ENCODE measurements at places on chromosomes 2 and 18. TPM values are rescaled to one million over a fixed set of nuclear protein-coding genes. Genes with fewer than 3 reads are reported as not detected.
A peak's percentile ranks its signal among the peaks of the same experiment; 100 is the strongest.

Gene CAPN14
- total RNA-seq, result 0.21 TPM

Gene GKN2
- not detected for total RNA-seq

Gene PPP3R1
- 50.4 TPM for total RNA-seq

Gene SERPINB4
- total RNA-seq, result not detected

Gene FIGN
- total RNA-seq, result 27.8 TPM

Gene DYNC2LI1
- 8.8 TPM for total RNA-seq

DNA sequence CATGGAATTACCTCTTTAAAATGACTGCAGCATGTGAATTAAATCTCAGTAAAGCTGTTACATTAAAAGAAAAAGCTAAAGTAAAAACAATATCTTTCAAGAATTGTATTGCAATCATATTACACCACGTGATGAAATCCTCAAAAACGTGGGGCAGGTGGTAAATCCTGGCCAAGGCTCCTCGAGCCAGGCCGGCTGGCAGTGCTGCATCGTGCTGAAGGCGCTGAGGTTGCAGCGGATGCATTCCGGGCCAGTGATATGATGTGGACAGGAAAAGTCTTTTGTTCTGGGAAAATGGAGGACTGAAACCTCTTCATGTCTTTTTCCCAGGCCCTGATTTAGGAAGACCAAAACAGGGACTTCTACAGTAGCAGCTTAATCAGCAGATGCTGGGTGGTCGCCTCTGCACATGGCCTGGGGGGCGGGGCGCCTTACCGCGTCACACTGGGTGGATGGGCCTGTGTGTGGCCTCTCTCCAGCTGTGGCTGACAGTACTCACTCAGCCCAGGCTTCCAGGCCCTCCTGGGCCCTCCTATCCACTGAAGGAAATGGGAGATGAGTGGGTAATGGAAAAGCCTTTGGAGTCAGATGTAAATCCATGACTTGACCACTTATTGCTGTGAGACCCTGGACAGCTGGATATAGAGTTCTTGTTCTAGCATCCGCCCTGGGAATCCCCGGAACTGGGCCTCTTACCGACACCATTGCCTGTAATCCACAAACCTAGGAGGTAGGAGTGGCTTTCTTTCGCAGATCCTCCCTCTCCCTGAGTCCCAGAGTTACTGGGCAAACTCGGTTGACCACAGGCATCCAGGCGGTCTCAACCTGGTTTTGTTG is 45.1 kb downstream of the PROC start:
- no peaks in the 10 kb centered on the region for H3K4me1 ChIP-seq
- DNase-seq, result no peak
- no peak overlapping the region for H3K4me3 ChIP-seq
- no peaks in the 10 kb centered on the region for H3K27me3 ChIP-seq
- no peaks in the 10 kb centered on the region for H3K36me3 ChIP-seq

DNA sequence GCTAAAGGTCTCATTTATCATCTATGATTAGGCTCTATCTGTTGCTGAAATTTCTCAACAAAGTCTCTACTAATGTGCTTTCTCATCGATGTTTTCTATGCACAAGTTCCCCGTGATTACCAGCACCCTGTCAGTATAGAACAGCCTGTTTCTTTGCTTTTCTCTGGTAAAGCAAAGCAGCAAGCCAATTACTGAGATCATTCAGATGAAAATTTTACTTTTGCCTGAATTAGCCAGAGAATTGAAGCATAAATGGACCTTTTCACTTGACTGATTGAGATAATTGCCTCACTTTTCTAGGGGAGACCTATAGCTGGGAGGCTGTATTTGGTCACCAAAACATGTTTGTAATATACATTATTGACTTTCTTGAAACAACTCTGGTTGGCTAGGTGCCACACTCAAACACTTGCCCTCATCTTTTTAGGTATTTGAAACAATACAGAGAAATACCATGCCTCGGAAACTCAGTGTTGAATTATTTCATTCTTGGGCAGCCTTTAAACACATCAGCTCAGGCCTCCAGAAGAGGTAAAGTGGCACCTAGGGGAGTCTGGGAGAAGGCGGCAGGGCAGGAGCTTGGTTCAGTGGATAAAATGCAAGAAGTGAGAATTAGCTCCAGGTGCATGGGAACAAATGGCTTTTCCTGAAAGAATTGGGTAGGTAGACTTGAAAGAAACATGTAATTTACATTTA is 96.2 kb downstream of the GALNT3 start:
- no peak overlapping the region for H3K27ac ChIP-seq
- H3K36me3 ChIP-seq, result no peaks in the 10 kb centered on the region
- no peak for DNase-seq
- no peaks in the 10 kb centered on the region for H3K4me1 ChIP-seq

GRCh38 chr2:223010641-223011040 is 41.3 kb upstream of the KCNE4 start:
- no peaks in the 10 kb centered on the region for H3K27me3 ChIP-seq
- no peak overlapping the region for H3K4me3 ChIP-seq
- no peak for DNase-seq
- H3K36me3 ChIP-seq, result no peaks in the 10 kb centered on the region

DNA sequence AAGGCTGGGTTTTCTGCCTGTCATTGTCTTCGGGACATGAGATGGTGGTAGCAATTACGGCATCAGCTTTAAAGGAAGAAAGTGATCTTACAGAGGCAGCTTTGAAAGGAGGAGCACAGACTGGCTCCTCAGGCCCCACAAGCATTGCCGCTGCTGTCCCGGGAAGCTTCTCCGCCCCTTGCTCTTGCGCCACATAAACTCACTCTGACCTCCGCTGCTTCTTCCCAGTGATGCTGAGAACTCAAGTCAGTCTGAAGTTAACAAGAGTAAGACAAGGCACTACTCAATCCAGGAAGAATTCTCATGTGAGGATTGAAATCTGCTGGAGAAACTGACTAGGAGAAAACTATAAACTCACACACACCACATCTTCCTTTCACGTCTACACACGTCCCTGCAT is 112.4 kb upstream of the RIOK3 start:
- peaks cover 2% of the 10 kb centered on the region for H3K4me1 ChIP-seq
- H3K27ac ChIP-seq, result no peak overlapping the region
- H3K4me3 ChIP-seq, result no peak overlapping the region

DNA sequence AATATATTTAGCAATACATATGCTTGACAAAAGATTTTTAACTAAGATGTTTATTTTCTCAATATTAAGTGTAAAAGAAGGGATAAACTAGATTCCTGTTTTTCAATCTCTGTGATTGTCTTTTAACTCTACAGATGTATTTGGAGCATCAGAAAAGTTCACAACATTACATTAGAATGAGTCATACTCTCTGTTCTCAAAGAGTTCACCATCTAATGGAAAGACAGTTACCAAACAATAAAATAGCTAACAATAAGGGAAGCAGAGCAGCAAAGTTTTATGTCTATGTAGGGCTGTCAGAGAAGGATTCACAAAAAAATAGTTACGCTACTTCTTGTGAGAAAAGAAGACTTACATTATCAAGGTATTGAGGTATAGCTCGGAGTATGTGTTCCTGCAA is 109.2 kb upstream of the MAP2 start:
- no peak overlapping the region for H3K4me3 ChIP-seq
- H3K4me1 ChIP-seq, result no peaks in the 10 kb centered on the region
- H3K27me3 ChIP-seq, result no peaks in the 10 kb centered on the region
- no peaks in the 10 kb centered on the region for H3K36me3 ChIP-seq
- no peak overlapping the region for H3K27ac ChIP-seq

GRCh38 chr2:218811382-218811781 is 20.2 kb downstream of the PRKAG3 start:
- H3K27ac ChIP-seq, result no peak overlapping the region
- peak; percentile 67 for DNase-seq
- no peak overlapping the region for H3K4me3 ChIP-seq
- peaks cover 15% of the 10 kb centered on the region for H3K36me3 ChIP-seq

- H3K36me3 ChIP-seq, result no peaks in the 10 kb centered on the region
- DNase-seq, result no peak
- no peak overlapping the region for H3K4me3 ChIP-seq
- H3K27ac ChIP-seq, result no peak overlapping the region
These were observed 113.9 kb downstream of the COPS8 start for GRCh38 chr2:237199577-237199976.

DNA sequence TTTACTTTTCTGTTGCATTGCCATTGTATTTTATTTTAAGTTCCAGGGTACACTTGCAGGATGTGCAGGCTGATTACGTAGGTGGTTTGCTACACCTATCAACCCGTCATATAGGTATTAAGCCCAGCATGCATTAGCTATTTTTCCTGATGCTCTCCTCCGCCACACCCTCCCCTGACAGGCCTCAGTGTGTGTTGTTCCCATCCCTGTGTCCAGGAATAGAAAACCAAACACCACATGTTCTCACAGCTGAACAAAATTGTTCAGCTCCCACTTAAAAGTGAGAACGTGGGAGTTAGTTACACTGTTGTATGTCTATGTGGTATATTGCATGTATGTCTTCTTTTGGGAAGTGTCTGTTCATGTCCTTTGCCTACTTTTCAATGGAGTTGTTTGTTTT is 1631.7 kb downstream of the DPP10 start:
- no peaks in the 10 kb centered on the region for H3K36me3 ChIP-seq
- no peak overlapping the region for H3K4me3 ChIP-seq
- DNase-seq, result no peak
- no peak overlapping the region for H3K27ac ChIP-seq
- H3K27me3 ChIP-seq, result no peaks in the 10 kb centered on the region

DNA sequence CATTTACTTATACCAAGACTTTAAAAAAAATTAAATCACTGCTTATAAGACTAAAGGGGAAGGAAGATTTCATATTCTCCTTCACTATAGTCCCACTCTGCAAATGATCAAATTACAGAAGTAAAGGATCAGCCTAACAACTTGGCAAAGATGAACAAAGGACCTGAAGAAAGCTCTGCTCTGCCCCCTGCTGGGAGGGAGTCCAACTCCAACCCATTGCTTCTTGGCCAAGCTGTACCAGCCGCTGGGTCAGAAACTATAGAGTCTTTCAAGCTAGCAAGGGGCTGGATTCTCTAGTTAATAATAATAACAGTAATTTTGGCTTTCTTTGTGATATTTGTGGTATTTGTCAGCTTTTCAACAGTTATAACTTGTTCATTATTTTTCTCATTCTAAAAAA is 927.0 kb upstream of the CRIM1 start:
- no peaks in the 10 kb centered on the region for H3K36me3 ChIP-seq
- H3K27me3 ChIP-seq, result no peaks in the 10 kb centered on the region
- H3K27ac ChIP-seq, result no peak overlapping the region
- DNase-seq, result no peak
- H3K4me3 ChIP-seq, result no peak overlapping the region
- H3K4me1 ChIP-seq, result no peaks in the 10 kb centered on the region

DNA sequence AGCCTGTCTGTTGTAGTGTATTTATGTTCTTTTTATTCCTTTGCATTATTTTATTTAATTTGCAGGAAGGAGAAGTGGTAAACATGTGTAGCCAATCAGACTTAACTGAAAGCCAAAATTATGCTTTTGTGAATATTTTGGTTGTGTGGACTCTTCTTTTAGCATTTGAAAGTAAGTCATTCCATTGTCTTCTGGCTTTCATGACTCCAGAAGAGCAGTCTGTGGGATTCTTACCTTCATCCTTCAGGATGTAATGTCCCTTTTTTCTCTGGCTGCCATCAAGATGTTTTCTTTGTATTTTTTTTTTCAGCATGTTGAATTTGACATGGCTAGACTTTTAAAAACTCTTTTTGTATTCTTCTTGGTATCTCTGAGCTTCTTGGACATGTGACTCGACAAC is 895.2 kb upstream of the ZEB2 start:
- no peaks in the 10 kb centered on the region for H3K27me3 ChIP-seq
- no peaks in the 10 kb centered on the region for H3K4me1 ChIP-seq
- DNase-seq, result no peak
- H3K36me3 ChIP-seq, result no peaks in the 10 kb centered on the region

- H3K27me3 ChIP-seq, result no peaks in the 10 kb centered on the region
- H3K4me1 ChIP-seq, result no peaks in the 10 kb centered on the region
- DNase-seq, result peak; percentile 9
- no peak overlapping the region for H3K4me3 ChIP-seq
- H3K36me3 ChIP-seq, result no peaks in the 10 kb centered on the region
These were observed 144.8 kb downstream of the SMAD7 start for GRCh38 chr18:48805826-48806535.

DNA sequence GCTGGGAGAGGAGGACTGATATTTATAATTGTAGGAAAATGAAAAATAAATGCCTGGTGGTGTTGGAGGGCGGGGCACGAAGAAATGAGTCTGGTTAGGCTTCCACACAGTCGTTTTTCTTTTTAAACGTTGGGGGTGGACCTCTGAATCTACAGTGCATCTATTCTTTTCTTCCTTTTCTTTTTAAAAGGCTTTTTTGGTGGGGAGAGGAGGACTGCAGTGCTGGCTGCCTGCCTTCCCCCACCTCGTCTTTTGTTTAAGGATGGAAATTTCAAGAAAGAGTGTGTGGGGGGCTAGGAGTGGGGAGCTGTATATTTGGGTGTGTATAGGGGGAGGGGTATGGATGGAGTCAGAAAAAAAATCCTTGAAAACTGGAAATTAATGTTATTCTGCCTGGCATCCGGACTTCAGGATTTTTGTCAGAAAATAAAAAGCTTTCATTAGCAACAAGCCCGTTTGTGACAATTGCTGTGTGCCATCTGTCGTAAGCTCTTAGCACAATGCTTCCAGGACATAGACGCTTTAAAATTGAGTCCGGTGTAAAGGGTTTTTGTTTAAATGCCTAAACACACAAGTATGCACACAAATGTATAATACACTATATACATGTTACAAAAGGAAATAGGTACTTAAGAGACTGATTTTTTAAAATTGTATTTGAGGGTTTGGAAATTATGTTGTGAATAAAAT is 1.1 kb downstream of the MAP2 start:
- H3K27ac ChIP-seq, result no peak overlapping the region
- no peak for DNase-seq
- H3K4me3 ChIP-seq, result peak overlapping the region; percentile 81
- no peaks in the 10 kb centered on the region for H3K4me1 ChIP-seq
- no peaks in the 10 kb centered on the region for H3K36me3 ChIP-seq

GRCh38 chr2:226643946-226644282 is 155.7 kb downstream of the IRS1 start:
- peaks cover 2% of the 10 kb centered on the region for H3K4me1 ChIP-seq

- peak; percentile 57 for DNase-seq
- no peaks in the 10 kb centered on the region for H3K36me3 ChIP-seq
- H3K4me3 ChIP-seq, result no peak overlapping the region
These were observed 127.3 kb upstream of the GPC1 start for GRCh38 chr2:240308111-240308651.

DNA sequence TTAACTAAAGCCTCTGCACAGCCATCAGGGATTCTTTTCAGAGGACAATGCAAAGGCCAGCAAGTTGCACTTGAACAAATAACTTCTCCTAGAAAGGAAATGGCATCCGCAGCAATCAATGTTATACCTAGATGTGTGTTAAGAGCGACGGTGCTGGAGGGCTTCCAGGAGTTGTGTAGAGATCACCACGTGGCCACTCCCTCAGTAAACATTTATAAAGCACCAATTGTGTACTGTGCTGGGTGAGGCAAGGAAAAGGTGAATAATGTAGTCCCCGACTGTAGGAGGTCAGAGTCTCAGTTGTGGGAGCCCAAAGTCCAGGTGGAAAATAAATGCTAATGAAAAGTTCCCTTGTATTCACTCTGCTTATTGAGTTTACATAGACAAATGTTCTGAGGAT is 135.0 kb downstream of the ALK start:
- peaks cover 1% of the 10 kb centered on the region for H3K27me3 ChIP-seq
- no peak overlapping the region for H3K4me3 ChIP-seq
- no peaks in the 10 kb centered on the region for H3K36me3 ChIP-seq
